Breast epithelium (tissue), 4 donors: ENCODE measurements at places on chromosomes 3 and 15.

GRCh38 chr15:98838387-98839259, 169.0 kb downstream of the PGPEP1L start:
- H3K27me3 ChIP-seq: no peaks in the 10 kb centered on the region
- no peaks in the 10 kb centered on the region for H3K36me3 ChIP-seq
- H3K4me3 ChIP-seq: no peak overlapping the region
- H3K27ac ChIP-seq: no peak overlapping the region

DNA sequence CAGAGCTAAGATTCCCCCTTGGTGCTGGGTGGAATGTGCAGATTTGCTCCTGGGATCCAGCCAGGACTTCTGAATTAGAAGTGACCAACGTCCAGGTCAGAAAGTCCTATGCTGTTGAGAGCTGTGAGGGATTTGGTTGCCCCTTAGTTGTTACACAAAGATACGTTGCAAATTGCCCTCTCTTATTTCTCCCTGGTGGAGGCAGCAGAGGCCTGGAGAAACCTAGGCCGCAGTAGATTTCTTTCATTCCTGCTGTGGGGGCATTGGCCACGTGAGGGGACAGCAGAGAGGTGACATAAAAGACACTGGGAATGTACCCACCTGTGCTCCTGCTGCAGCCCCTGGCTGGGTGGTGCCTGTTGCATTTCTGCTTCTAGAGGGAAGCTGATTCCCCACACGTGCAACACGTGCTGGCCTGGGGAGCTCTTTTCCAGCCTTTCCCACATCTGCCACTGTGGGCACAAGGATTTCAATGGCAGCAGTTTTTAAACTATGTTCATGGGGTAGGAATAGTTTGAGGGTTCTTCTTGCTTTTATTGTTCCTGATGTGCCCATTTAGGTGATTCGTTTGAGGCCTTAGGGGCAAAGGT, 65.7 kb downstream of the SYNM start:
- H3K4me1 ChIP-seq: peaks cover 17% of the 10 kb centered on the region
- H3K27me3 ChIP-seq: no peaks in the 10 kb centered on the region
- no peak overlapping the region for H3K4me3 ChIP-seq
- peak overlapping the region; percentile 96 for H3K27ac ChIP-seq

DNA sequence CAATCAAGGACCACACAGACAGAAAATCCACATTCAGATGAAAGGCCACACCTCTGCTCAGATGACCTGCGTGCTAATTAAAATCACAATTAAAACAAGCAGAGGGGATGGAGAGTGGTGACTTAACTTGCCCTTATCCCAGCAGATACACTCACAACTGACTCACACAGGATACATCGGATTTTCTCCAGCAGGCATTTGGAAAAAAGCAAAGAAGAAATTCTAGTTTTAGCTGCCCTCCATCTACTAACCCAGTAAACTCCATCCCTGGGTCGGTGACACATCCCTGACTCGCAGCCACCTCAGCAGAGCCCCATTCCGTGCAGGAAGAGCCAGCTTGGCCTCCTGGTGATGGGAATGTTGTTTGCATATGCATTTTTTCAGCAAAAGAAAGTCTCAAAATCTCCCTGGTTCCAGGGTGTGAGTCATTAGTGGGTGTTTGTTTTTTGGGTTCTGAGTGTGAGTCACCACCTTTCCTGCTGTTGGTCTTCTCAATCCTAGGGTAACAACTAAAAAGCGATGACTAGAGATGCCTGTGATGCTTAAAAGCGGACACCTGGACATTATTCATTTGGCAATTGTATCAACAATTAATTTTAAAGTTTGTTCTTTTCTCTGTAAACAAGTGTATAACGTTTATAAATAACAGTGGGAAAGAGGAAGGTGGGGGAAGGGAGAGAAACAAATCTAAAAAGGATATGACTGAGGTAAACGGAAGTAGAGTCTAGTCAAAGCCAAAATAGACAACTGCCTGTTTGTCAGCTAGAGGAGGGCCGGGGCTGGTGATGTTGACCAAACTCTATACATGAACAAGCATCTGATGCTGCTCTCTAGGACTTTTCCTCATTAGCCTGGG, 49.8 kb upstream of the SLC4A7 start:
- no peak overlapping the region for H3K4me3 ChIP-seq
- DNase-seq: no peak
- H3K27ac ChIP-seq: peak overlapping the region; percentile 83
- no peaks in the 10 kb centered on the region for H3K4me1 ChIP-seq

- H3K36me3 ChIP-seq: no peaks in the 10 kb centered on the region
- H3K4me3 ChIP-seq: no peak overlapping the region
- no peaks in the 10 kb centered on the region for H3K4me1 ChIP-seq
- no peak overlapping the region for H3K27ac ChIP-seq
These were observed 48.7 kb downstream of the ECT2 start for GRCh38 chr3:172799246-172799645.

DNA sequence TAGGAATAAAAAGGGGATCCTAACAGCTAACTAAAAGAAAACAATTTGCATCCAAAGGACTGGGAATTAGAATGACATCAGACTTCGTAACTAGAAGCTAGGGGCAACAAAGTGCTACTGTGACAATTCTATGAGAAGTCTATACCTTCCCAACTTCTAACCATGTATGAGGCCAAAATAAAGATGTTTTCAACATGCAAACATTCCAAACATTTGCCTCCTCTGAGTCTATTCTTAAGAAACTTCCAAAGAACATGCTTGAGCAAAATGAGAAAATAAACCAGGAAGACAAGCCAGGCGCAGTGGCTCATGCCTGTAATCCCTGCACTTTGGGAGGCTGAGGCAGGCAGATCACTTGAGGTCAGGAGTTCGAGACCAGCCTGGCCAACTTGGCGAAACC, 13.1 kb upstream of the RNF7 start:
- H3K36me3 ChIP-seq: no peaks in the 10 kb centered on the region
- H3K4me1 ChIP-seq: no peaks in the 10 kb centered on the region
- H3K4me3 ChIP-seq: no peak overlapping the region
- no peaks in the 10 kb centered on the region for H3K27me3 ChIP-seq
- H3K27ac ChIP-seq: no peak overlapping the region

DNA sequence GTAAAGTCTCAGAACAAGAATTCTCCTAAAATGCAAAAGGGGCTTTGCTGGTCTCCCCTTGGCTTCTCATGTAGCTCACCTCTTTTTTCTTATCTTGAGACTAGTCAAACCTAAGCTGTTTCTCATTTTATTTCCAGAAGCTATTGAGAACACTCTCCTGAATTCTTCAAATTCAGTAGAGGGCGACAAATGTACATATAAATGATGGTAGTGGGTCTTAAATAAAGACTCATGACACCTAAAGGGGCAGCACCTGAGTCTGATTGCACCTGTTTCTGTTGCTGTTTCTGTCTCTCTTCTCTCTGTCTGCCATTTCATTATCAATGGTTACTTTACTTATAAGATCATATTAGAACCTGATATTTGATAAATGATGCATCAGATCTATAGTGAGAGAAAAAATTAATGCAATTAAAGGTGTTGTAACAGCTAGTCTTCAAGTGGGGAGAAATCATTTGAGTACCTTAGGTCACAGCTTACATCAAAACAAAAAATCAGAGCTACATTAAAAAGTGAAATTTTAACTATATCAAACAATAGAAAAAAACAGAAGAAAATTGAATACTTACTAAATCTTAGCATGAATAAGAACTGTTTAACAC, 7.0 kb downstream of the ADIPOQ start:
- no peak overlapping the region for H3K4me3 ChIP-seq
- no peak overlapping the region for H3K27ac ChIP-seq
- H3K4me1 ChIP-seq: no peaks in the 10 kb centered on the region
- H3K36me3 ChIP-seq: no peaks in the 10 kb centered on the region

DNA sequence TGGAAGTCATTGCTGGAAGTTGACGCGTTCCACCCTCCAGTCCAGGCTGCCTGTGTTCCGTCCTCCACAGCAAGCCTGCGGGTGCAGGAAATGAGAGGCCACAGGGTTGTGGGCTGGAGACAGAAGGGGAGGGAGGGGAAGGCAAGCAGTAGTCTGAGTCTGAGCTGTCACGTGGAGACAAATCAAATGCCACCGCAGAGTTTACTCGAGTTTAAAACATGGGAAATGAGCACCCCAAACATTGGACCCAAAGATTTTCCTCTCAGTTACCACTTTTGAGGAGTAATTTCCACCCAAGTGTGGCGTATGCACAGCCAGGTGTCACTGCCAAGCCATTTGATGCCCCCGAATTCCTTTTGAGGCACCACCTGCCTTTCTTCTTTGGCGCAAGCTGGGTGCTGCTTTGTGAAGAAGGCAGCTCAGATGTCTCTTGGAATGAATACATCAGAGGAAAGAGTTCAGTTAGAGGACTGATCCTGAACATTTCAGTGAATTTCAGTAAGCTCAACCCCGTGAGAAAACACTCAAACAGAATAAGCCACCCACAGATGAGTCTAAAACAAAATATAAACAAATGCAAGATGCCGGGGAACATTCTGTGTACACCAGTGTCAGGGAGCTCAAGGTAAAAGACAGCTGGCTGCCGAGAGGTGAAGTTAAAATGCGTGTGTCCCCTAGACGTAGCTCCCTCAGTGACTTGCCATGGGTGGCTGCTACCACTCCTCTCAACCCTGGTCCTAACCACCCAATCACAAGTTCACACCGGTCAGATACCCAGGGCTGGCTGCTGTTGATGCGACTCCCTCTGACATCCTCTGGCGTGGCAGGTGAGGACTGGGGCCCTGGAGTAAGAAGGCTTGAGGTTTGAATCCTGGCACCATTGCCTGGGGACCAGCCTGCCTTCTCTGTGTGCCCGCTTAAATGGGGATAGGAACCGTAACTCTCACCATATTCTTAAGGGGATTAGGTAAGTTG, 203.8 kb downstream of the UACA start:
- H3K27ac ChIP-seq: no peak overlapping the region
- H3K36me3 ChIP-seq: no peaks in the 10 kb centered on the region
- DNase-seq: peak; percentile 20

DNA sequence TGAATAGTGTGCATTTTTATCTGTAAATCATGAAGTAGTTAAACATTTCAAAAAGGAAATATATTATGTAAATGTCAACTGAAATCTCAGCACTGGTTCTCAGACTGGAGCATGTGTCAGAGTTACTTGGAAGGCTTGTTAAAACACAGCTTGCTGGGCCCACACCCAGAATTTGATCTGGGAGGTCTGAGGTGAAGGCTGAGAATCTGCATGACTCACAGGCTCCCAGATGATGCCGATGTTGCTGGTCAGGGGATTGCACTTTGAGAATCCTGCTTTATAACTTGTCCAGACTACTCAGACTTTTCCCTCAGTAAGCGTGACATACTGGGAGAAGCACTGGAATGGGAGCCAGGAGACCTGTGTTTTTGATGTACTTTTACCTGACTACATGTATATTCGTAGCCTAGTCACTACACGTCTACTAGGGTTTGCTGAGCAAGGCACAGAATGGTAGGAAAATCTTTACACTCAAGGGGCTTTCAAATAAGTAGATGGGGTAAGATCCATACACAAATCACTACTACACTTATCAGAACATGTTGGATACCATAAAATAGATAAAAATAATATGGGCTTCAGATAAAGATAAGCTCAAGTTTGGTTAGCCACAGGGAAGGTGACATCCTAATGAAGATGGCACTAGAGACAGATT, 77.1 kb upstream of the MEX3B start:
- no peak overlapping the region for H3K4me3 ChIP-seq
- H3K36me3 ChIP-seq: no peaks in the 10 kb centered on the region
- DNase-seq: no peak
- H3K27me3 ChIP-seq: no peaks in the 10 kb centered on the region
- no peak overlapping the region for H3K27ac ChIP-seq
- H3K4me1 ChIP-seq: no peaks in the 10 kb centered on the region

GRCh38 chr3:99780749-99781148, 36.9 kb upstream of the CMSS1 start:
- no peaks in the 10 kb centered on the region for H3K36me3 ChIP-seq
- H3K27ac ChIP-seq: no peak overlapping the region
- no peaks in the 10 kb centered on the region for H3K4me1 ChIP-seq
- no peaks in the 10 kb centered on the region for H3K27me3 ChIP-seq
- no peak for DNase-seq

DNA sequence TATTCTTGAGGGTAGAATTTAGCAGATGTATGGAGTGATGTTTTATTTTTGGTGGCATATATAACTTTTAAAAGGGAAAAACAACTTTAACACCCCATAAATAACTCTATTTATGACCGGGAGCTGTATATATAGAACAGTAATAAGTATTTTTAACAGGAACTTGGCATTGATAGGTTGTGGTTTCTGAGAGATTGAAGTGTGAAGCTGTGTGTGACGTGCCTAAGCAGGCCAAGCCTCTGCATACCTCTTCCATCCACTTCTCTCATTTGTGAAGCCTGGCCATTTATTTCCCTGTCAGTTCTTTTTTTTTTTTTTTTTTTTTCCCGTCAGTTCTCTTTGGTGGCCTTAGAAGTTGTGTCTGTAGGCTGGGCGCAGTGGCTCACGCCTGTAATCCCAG, 23.0 kb downstream of the RBM5 start:
- DNase-seq: no peak
- H3K27me3 ChIP-seq: no peaks in the 10 kb centered on the region
- H3K36me3 ChIP-seq: peaks cover 19% of the 10 kb centered on the region
- no peak overlapping the region for H3K4me3 ChIP-seq
- H3K27ac ChIP-seq: no peak overlapping the region
- no peaks in the 10 kb centered on the region for H3K4me1 ChIP-seq

GRCh38 chr3:127997961-127998360, 54.3 kb upstream of the SEC61A1 start:
- DNase-seq: no peak
- no peaks in the 10 kb centered on the region for H3K4me1 ChIP-seq
- no peaks in the 10 kb centered on the region for H3K27me3 ChIP-seq
- no peak overlapping the region for H3K4me3 ChIP-seq
- H3K36me3 ChIP-seq: no peaks in the 10 kb centered on the region

DNA sequence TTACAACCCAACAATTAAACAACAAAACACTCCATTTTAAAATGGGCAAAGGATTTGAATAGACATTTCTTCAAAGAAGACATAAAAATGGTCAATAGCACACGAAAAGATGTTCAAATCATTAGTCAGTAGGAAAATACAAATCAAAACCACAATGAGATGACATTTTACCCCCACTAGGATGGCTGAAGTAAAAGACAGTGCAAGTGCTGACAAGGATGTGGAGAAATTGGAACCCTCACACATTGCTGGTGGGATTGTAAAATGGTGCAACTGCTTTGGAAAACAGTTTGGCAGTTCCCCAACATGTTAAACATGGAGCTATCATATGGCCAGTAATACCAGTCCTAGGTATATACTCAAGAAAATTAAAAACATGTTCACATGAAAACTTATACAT, 11.6 kb downstream of the GALNT15 start:
- H3K27ac ChIP-seq: no peak overlapping the region
- no peaks in the 10 kb centered on the region for H3K36me3 ChIP-seq
- no peaks in the 10 kb centered on the region for H3K4me1 ChIP-seq
- no peaks in the 10 kb centered on the region for H3K27me3 ChIP-seq
- H3K4me3 ChIP-seq: no peak overlapping the region
- DNase-seq: no peak

DNA sequence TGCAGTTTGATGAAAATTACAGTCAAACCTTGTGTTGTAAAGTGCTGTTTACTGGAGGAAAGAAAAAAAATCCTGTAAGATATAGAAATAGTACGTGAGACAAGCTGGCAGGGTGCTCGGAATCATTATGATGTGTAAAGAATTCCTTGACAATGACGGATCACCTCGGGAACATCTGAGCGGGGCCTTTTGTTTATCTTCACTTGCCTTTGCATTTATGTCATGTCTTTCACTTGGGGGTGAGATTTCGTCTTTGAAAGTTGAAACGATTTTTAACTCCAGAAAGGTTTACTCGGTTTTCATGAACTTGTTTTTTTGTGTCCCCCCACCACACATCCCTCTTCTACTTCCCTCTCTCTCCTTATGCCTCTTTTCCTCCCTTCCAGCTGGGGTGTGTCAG, 128.3 kb upstream of the VEPH1 start:
- no peak for DNase-seq
- no peaks in the 10 kb centered on the region for H3K4me1 ChIP-seq
- no peak overlapping the region for H3K4me3 ChIP-seq
- H3K27me3 ChIP-seq: no peaks in the 10 kb centered on the region
